ENCODE measurements at places on chromosomes 6 and 20.

GRCh38 chr6:131001945-131002660, 60.9 kb downstream of the EPB41L2 start:
- no peak for DNase-seq

- no peak for DNase-seq
Measured at GRCh38 chr6:31765910-31766794, 3.7 kb downstream of the SAPCD1 start.

- no peak for DNase-seq
Measured at GRCh38 chr20:24494460-24494920, 25.1 kb downstream of the SYNDIG1 start.

GRCh38 chr20:34583544-34583943, 25.0 kb downstream of the MAP1LC3A start:
- DNase-seq: no peak

GRCh38 chr6:74333406-74333805, 637.4 kb downstream of the CD109 start:
- DNase-seq: no peak

- DNase-seq: no peak
Measured at GRCh38 chr20:32036716-32037485, 15.1 kb upstream of the HCK start.

DNA sequence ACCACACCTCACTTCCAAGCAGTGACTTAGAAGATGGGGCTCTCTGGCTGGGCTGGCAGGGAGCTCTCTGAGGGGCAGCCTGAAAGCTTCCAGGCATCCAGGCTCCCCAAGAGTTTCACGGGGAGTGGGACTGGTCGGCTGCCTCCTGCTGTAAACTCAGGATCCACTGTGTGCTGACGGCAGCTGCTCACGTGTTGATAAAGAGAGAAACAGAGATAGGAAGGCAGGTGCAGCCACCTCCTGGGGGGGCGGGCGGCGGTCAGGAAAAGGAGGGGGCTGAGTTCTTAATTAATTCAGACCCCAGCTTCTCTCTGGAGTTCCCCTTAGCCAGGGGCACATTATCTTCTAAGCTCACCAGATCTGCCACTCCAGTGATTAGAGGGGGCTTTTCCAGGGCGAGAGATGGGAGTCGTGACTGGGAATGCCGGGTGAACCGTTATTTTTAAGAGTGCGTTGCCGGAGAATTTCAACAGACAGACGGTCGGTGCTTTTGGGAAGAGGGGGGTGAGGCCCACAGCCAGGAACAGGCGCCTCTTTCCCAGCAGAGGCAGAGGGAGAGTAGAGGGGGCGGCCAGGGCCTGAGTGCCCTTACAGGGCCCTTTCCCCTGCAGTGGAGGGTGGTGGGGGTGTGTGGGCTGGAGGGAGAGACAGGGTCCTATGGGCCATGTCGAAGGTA, 70.9 kb downstream of the CD40 start:
- no peak for DNase-seq

DNA sequence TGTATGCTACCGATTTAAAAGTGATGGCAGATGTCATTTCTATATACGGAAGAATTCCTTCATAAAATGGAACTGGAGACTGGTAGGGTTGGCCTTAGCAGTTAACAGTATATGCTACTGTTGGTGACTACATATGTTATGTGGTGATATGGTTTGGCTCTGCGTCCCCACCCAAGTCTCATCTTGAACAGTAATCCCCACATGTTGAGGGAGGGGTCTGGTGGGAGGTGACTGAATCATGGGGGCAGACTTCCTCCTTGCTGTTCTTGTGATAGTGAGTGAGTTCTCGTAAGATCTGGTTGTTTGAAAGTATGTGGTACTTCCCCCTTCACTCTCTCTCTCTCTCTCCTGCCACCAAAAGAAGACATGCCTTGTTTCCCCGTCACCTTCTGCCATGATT, 29.6 kb downstream of the RGS17 start:
- DNase-seq: no peak

DNA sequence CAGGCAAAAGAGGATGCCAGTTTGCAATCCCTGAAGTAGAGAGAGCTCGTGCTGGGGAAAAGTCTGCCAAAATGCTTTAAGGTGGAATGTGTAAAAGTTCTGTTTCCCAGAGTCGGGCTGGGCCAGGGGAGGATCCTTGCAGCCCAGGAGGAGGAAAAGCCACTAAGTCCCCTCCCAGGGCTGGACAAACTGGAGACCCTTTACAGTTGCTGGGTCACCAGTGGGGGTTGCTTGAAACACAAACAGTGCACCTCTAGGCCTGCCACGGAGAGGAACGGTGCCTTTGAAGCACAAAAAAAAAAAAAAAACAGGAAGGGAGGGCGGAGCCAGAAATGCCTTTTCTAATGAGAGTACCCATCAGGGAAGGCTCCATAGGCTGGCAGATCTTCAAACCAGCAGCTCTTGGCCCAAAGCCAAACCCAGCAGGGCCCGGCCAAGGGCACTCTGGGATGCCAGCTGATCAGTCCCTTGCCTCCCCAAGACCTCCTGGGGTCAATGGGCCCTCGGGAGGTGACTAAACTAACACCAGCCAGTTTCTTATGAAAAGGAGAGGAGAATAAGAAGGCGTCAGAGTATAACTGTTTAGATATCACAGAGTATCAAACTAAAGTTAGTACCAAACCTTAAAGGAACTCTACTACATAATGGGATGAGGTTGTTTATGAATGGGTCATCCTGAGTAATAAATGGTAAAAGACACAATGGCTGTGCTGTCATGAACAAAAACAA, 23.7 kb downstream of the HLA-A start:
- peak; percentile 30 for DNase-seq

GRCh38 chr6:37503309-37503965, 3.7 kb upstream of the CCDC167 start:
- DNase-seq: no peak

Data from activated CD8-positive, alpha-beta memory T cell treated with anti-CD3 and anti-CD28 coated beads, Interleukin-2, amount 50 U/mL, for 4 hours (primary cell).